NCI-H2171 (cell line): ENCODE measurements at places on chromosomes 16 and 17.

- no peak for DNase-seq
Measured at GRCh38 chr16:1816396-1817275, 10.0 kb downstream of the HAGH start.

DNA sequence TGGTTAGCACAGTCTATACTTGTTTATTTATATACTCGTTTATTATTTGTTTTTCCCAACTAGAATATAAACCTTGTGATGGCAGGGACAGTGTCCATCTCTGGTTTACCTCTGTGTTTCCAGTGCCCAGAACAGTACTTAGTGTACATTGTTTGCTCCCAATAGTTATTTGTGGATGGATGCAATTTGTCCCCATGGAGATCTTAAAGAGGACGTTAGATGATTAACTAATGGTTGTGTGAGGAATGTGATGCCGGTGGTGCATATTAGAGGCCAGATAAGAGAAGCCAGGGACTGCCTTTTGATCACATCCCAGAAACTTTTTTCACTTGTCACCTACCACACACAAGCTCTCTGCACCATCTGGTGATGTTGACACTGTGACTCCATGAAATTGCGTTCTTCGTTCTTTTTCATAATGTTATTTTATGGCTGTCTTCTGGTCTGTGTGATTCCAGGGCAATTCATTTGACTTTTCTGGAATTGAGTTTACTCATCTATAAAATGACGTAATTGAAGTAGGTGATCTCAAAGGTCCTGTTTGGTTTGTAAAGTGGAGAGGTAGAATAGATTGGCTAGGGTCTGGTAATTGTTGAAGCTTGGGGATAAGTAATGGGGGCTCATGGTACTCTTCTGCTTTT, 1.2 kb downstream of the COX10 start:
- no peak for DNase-seq

DNA sequence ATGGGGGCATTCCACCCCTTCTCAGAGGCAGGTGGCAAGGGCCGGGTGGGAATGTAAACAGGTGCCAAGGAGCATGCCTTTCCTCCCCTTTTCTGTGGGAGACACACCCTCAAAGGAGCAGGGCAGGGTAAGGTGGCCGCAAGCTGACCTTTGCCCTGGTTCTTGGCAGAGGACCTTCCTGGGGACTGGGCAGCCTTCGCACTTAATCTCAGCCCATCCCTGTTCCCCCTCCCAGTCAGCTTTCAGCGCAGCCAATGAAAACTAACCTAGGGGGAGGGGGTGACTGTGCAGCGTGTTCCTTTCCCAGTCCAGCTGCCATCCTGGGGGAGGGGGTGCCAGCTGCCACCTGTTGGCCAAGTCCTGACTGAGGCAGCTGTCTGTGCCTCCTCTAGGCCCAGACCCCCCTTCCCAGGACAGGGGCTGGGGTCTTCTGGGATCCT, 2.8 kb downstream of the TRAF4 start:
- DNase-seq = peak; percentile 59

GRCh38 chr17:74354123-74354522, 7.5 kb downstream of the BTBD17 start:
- DNase-seq = no peak

DNA sequence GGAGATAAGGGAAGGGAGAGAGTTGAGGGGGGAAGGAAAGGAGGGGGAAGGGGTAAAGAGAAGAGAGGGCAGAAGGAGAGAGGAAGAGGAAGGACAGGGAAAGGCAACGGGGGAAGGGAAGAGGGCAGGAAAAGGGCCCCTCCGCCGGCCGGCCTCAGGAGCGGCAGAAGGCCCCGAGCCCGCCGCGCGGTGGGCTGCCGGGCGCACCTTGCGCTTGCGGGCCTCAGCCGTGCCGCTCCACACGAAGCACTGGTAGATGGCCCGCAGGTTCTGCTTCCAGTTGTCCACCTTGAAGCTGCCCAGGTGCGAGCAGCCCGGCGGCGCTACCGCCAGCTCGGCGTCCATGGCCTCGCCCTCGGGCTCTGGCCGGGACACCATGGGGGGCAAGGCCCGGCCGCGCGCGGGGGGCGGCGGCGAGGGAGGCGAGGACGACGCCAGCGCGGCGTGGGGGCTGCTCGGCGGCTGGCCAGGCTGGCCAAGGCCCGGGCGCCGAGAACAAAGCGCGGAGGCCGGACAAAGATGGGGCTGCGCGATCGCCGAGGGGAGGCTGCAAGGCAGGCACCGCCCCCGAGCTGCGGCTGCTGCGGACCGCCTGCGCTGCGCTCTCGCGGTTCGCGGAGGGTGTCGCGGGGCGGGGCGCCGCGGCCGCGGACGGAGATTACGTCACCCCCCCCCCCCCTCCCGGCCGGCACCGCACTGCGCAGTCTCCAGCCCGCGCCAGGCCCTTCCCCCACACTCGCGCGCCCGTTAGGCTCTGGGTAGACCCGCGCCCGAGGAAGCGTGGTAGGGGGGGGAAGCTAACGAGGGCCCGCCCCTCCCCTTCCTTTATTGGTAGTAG, at the start of gene USP22:
TSS of gene USP22 (minus strand) at position 554 of the 838 bp plus-strand sequence. CDS start at position 378, 176 bp downstream.
- DNase-seq = no peak

DNA sequence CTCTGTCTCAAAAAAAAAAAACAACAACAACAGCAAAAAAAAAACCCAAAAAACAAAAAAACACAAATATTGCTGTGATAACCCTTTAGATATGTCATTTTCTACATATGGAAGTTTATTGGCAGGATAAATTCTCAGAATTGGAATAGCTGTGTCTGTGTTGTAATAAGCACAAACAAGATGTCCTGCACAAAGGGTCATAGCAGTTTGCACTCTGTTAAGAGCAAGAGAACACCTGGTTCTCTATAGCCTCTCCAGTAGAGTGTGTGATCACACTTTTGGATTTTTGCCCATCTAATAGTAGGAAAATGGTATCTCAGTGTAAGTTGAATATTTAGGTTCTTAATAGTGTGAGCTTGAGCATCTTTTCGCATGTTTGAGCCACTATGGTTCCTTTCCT, 60.4 kb downstream of the USP43 start:
- no peak for DNase-seq
